ENCODE measurements at places on chromosomes 13 and 19.

DNA sequence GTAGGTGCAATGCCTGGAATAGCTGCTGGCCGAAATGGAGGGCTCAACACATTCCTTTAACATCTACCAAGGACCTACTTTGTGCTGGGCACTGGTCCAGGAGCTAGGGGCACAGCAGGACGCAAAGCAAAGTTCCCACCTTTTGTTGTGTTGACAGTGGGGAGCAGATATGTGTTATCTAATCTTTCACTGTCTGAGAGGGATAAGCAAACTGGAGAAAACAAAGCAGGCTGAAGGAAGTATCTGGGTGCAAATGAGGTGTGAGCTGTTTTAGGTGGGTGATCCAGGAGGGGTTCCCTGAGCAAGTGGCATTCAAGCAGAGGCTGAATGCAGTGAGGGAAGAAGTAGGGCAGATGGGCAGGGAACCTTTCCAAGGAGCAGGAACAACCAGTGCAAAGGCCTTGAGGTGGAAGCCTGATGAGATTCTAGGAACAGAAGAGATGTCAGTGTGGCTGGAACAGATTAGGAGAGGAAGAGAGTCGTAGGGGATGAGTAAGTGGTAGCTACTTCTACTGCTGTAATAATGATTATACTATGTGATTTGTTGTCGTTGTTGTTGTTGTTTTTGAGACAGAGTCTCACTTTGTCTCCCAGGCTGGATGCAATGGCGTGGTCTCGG lies 2.2 kb upstream of the PLAUR start:
- DNase-seq: no peak

DNA sequence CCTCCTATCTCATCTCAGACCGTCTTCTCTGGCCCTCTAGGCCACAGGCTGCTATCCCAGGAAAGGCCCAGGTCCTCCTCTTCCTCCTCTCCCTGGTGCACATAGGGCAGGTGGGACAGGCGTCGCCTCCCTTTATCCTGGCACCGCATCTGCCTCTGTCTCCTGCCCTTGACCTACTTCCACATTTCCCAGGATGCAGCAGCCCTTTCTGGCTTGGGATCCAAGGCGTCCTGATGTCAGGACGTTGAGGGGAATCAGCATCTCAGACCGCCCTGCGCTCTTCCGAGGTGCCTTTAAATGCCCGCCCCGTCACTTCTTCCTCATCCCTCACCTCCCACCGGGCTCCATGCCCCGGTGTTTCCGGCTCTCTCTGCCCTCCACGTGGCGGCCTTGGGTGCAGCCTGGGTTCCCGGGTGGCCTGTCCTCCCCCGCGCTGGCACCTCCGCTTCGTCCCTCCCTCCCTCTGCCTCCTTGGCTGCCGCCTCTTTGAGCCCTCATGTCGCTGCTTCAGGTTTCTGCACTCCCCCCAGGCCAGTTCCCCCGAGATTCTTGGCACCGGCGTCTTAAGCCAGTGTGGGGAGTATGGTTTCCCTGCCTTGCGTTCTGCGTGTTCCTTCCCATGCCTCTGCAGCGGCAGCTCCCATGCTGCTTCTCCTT lies 66.3 kb downstream of the KDM4B start:
- DNase-seq: no peak

DNA sequence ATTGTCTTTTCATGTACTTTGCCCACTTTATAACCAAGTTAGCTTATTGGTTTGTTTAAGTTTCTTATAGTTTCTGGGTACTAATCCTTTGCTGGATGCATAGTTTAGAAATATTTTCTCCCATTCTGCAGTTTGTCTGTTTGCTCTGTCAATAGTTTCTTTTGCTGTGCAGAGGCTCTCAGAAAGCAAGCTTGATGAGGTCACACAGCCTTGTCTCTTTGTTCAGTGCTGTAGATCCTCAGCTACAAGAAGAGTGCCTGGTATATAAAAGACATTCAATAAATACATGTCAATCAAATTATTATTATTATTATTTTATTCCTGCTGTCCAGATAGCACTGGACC lies 55.2 kb upstream of the MEDAG start:
- DNase-seq: no peak

DNA sequence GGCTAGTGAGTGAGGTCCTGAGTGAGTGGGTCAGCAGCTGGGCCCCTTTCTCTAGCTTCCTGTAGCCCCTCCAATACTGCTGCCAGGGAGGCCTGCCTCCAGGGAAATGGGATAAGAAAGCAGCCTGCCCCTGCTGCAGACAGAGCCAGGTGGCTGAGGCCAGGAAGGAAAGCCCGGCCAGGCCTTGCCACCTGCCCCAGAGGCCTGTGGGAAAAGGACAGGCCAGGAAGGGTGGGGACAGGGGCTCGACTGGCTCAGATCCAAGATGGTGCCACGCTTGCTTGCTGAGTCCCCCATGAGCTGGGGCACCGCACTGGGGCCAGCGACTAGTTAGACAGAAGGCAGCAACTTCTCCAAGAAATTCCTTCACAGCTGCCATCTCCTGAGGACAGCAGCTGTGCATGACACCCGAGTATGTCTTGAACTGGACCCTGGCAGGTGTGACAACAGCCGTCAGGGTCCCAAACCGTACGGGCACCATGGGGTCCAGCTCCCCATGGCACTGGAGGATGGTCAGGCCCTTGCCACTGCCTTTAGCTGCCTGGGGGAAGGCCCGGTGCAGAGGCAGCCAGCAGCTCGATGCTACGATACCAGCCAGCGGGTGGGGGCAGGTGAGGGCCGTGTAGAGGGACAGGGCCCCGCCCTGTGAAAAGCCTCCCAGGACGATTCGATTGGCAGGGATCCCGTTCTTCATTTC lies 5.1 kb upstream of the PRR36 start:
- DNase-seq: no peak

- no peak for DNase-seq
These were observed 62.6 kb downstream of the STK24 start for GRCh38 chr13:98514288-98514687.

Measured in stimulated activated CD4-positive, alpha-beta T cell treated with anti-CD3 and anti-CD28 coated beads, Interleukin-2, amount 100 ng/mL, for 48 hours (primary cell).